KBM-7 (cell line): ENCODE measurements at places on chromosomes 12 and 14.

GRCh38 chr12:131897276-131897675 lies 2.9 kb downstream of the ULK1 start:
- DNase-seq = no peak

DNA sequence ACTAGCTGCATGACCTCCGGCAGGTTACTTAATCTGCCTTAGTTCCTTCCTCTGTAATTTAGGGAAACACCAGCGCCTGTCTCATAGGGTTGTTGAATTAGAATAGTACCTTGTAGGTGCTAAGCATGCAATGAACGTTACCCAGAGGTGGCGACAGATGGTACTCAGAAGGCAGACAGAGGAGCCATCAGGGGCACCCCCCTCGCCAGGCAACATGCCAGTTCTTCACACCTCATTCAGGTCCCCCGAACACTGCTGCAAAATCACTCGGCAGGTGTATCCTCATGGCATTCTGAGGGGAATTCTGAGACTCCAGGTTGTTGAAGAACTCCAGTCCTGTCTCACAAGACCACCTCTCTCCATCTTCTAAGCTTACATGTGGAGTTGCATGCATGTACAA lies 10.1 kb downstream of the ISM2 start:
- no peak for DNase-seq

DNA sequence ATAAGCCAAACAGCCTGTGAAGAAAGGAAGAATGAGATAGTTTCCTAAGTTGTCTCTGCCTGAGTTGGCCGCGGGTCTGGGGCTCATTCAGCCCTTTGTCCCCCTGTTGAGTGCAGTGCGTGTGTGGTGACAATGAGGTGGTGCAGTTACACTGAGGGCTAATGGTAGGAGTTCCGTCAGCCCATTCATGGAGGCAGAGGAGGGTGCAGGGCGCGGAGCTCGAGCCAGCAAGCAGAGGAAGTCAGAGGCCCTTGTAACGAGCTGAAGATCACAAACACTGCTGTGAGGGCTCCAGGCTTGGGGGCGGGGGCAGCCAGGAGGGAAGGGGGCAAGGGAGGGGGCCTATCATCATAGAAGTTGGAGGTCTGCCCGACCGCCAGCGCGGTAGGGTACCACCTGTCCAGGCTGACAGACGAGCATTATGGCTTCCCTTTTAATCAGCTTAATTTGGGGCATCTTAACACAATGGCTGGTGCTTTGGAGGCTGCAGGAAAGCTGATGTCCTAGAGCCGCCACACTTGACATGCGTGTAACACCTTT lies 20.5 kb downstream of the CCND2 start:
- DNase-seq = no peak

DNA sequence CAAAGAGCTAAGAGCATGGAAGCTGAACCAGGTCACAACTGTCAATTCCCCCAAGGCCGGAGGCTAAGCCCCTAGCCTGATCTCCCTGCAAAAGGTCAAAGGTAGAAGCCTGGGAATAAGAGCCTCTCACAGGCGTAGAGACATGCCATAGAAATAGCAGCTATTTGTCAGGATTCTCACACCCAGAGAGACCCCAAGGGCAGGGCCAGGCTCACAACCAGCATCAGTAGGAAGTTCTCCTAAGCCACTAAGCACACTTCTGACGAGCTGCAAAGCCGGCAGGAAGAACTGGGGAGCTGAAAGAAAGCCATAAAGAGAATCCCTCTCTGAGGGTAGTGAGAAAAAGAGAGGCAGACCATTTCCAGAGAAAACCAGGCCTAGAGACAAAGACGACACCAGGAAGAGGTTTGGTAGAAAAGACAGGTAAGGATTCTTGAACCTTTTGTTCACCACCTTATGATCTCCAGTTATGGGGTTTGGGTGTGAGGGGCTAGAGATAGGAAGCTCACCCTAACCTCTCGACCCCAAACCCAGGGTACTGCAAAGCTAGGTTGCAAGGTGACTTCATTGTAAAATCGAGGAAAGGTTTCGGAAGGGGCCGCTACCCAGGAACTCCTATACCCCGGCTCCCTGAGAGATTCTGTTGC lies 1.0 kb downstream of the SMARCC2 start:
- peak; percentile 27 for DNase-seq

- DNase-seq = no peak
These were observed 365.7 kb downstream of the FLRT2 start for GRCh38 chr14:85895603-85896002.

GRCh38 chr14:35211067-35211466 lies 81.1 kb upstream of the PSMA6 start:
- DNase-seq = no peak

- DNase-seq = no peak
These were observed 19.9 kb downstream of the HECTD4 start for GRCh38 chr12:112362310-112362709.

DNA sequence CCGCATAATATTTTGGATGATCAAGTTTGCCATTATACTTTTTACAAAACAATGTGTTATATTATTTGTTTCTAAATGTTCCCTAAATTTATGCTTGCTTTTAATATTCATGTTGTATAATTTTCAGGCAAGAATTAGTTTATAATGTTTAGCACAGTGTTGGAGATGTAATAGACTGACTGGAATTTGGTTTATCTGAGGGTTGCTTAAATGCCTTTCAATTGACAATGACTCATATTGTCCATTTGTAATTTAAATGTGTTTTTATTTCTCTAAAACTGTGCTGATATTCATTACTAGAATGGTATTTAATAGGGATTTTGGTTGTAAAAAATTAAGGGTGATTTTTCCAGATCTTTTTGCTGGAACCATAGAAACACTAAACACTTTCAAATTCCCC lies 788.4 kb downstream of the SLC6A15 start:
- DNase-seq = no peak

- DNase-seq = no peak
These were observed 102.7 kb downstream of the DICER1 start for GRCh38 chr14:95054346-95055280.

DNA sequence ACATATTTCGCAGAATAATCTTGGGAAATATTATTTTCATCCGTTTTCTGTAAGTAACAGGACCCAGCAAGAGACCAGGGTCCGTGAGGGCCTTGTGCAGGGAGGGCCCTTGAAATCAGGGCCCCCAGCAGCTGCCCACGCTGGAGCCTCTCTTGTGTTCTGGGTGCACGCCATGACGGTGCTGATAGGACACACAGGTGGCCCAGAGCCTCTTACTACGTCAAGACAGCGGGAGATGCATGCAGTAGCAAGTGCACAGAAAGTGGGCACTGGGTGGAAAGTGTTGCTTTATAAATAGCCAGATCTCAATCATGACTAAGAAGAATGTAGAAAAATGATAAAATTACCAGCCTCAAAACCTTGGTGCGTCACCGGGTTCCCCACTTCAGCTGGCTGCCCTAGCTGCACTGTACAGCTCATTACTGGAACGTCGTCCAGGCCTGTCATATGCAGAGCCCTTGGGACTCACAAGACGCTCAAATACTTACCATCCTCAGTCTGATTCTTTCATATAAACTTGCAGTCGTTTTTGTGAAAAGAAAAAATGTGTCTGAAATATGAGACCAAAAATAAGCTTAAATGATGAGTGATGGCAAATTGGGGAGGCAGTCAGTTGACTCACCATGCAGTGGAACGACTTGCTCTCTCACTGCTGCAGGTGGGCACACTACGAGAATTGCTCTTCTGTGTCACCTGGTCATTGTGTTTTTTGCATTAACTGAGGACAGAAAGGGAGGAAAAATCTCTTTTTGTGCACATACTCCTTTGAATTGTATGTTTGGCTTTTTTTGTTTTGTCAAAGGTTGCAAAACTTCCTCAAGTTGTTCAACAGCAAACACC lies 68.2 kb downstream of the DDX51 start:
- no peak for DNase-seq

GRCh38 chr14:46048127-46048526 lies 603.5 kb downstream of the RPL10L start:
- peak; percentile 43 for DNase-seq

- DNase-seq = no peak
These were observed 248.2 kb downstream of the SLC41A2 start for GRCh38 chr12:104709692-104710435.

GRCh38 chr12:45973526-45973925 lies 16.8 kb downstream of the SCAF11 start:
- peak; percentile 43 for DNase-seq

DNA sequence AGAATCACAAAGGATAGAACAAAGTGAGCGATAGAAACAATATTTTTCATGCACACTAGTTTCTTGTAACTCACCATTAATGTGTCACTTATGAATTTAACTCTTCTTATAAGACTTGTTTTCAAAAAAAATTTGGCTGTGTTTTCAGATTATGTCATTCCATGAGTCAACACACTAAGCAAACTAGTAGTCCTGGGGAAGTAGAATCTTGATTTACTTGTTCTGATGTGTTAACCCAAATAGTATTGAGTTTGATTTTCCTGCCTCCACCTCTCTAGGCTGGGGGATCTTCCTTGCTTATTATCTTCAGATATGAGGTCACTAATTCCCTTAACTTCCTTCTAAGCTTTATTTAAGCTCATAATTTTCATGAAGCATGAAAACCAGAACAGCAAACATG lies 151.0 kb upstream of the SEL1L start:
- DNase-seq = no peak

- DNase-seq = no peak
These were observed 38.9 kb downstream of the NIN start for GRCh38 chr14:50792051-50792477.
